Left colon (tissue), 2 donors: ENCODE measurements at places on chromosomes 2 and 18.
A peak's percentile ranks its signal among the peaks of the same experiment; 100 is the strongest.

GRCh38 chr2:195471163-195471562, 185.9 kb upstream of the SLC39A10 start:
- DNase-seq, result no peak

- DNase-seq, result peak; percentile 7
These were observed 288.5 kb upstream of the HNMT start for GRCh38 chr2:137675584-137676327.

GRCh38 chr2:69031466-69031865, 18.5 kb downstream of the ANTXR1 start:
- no peak for DNase-seq

- DNase-seq, result no peak
These were observed 69.5 kb downstream of the SESTD1 start for GRCh38 chr2:179195141-179195540.

- no peak for DNase-seq
These were observed 173.3 kb downstream of the ANKRD44 start for GRCh38 chr2:197137231-197137630.

DNA sequence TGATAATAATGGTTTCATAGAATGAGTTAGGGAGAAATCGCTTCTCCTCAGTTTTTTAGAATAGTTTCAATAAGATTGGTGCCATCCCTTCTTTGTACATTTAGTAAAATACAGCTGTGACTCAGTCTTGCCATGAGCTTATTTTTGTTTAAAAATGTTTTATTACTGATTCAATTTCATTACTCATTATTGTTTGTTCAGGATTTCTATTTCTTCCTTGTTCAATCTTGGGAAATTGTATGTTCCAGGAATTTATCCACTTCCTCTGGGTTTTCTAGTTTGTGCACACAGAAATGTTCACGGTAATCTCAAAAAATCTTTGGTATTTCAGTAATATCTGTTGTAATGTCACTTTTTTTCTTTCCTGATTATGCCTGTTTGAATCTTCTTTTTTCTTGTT, 371.5 kb upstream of the SETBP1 start:
- DNase-seq, result no peak
